A172 (cell line): ENCODE measurements at places on chromosomes 4 and X.

GRCh38 chr4:140609548-140610425 is 41.0 kb upstream of the UCP1 start:
- peak; percentile 38 for DNase-seq

DNA sequence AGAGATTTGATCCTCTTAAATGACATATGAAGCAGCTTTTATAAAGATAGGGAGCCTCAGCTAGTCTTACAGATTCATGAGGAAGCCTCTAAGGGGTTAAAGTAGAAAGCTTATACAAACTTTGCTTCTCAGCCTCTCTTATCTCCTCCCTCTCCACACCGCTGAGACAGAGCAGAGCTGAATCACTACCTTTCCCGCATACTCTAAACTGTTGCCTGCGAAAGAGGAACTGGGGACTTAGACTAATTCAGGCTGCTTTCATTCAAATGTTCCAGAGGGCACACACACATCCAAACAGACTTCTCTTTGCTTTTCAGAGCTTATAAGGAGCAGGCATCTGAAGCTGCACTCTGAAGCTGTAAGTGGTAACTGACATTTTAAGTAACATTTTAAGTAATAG is at the start of gene SERTM2:
SERTM2 (plus strand) TSS at position 169 of the 400 bp plus-strand sequence. CDS start 7,213 bp downstream, outside the sequence.
- DNase-seq: no peak

GRCh38 chrX:16797841-16798240 is 11.6 kb downstream of the TXLNG start:
- no peak for DNase-seq

GRCh38 chr4:64272432-64272831 is 136.8 kb downstream of the TECRL start:
- no peak for DNase-seq

DNA sequence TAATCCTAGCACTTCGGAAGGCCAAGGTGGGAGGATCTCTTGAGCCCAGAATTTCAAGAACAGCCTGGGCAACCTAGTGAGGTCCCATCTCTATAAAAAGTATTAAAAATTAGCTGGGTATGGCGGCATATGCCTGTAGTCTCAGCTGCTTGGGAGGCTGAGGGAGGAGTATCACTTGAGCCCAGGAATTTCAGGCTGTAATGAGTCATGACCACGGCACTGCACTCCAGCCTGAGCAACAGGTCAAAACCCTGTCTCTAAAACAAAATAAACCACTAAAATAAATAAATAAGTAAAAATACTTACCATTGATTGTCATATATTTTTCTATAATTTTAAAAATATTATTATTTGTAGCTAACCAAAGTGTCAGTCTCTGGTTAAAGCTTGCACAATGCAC is 315.6 kb upstream of the SMIM31 start:
- DNase-seq: peak; percentile 47

DNA sequence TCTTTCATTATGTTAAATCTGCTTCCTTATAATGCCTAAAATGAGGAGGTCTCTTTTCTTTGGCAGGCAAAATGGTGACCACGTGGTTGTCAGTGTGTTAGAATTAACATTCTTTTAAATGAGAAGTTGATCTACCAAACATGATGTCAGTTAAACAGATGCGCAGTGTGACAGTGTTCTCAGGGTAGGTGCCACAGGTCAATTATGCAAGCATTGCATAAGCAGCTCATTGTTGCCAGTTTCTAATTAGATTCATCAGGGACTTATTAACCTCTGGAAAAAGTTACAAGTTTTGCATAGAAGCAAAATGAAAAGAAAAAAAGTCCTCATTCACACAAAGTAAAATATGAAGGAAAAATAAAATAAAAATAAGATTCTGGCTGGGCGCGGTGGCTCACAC is 324.1 kb upstream of the GALNT7 start:
- DNase-seq: no peak

- no peak for DNase-seq
Observed at GRCh38 chrX:71292669-71293365, 8.7 kb upstream of the ITGB1BP2 start.

GRCh38 chr4:6641971-6642320 is 1.5 kb downstream of the MRFAP1 start:
- no peak for DNase-seq

DNA sequence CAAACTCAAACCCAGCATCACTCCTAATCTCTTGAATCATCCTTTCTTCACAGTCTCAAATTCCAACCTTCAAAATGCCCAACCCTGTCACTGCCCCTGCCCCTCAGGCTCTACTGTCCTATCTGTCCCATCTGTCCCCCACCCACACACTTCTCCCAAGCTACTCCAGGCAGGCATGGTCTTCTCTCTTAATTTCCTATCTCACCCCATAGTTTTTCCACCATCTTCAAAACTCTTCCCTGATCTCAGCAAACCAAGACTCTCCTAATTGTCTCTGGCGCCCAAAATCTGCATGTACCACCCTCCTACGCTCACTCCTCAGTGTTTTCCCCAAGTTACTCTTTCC is 644 bp downstream of the LAMP2 start:
- no peak for DNase-seq

GRCh38 chrX:68894142-68894512 is 65.3 kb downstream of the EFNB1 start:
- DNase-seq: no peak

- DNase-seq: no peak
Observed at GRCh38 chrX:131057706-131058105, 440 bp upstream of the ARHGAP36 start.

DNA sequence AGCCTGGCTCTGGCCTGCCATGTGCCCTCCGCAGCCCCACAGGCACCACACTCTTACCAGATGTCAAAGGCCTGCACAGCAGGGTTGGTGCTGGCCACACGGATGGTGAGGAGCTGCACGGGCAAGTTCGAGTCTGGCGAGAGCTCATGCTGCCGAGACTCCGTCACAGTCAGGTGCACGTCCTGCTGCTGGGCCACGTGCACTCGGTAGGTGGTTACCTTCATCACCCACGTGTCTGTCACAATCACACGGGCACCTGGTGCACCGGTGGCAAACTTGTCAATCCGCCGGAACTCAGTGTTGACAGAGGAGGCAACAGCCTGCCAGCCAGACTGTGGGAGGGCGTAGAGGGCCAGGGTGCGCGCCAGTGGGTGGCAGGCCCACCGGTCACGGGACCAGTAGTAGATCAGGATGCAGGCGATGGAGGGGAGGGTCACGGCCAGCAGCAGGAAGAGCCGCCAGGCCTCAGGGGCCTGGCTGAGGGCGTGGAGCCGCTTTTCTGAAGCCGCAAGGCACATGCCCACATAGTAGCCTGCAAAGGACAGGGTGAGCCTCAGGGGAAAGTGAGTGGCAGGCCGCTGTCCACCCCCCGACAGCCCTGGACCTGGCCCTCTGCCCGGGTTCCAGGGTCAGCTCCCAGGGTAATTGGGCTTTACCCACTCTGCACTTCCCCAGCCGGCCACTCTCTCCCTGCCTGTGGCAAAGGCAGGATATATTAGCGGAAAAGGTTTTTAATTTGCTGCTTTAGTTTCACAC is 2.9 kb downstream of the TMEM129 start:
- DNase-seq: no peak
